Fibroblast of the aortic adventitia (primary cell): ENCODE measurements at places on chromosomes 1 and 21.

GRCh38 chr21:35791541-35792325, 268.6 kb downstream of the SETD4 start:
- DNase-seq: no peak

DNA sequence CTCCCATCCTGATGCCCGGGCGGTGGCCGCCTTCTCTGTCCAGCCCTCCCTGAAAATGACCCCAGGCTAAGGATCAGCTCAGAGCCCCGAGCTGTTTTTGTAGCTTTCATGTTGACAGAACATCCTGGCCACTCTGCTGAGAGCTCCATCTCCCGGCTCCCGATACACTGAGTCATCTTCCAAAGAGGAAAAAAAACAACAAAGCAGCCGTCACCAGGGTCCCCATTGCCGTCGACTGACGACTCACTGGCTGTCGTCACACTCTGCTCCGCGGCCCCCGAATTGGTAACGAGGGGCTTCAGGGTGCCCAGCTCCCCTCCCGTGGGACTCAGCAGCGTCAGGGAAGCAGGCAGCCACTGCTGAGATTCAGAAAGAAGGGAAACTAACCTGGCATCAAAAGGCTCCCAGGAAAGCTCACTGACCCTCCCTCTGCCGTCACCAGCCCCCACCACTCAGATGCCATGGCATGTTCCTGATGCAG, 67.2 kb downstream of the CD46 start:
- DNase-seq: peak; percentile 45

GRCh38 chr1:51203874-51204245, 32.2 kb upstream of the RNF11 start:
- no peak for DNase-seq

- DNase-seq: peak; percentile 75
Measured at GRCh38 chr1:93673163-93673829, 8.3 kb downstream of the BCAR3 start.

- peak; percentile 53 for DNase-seq
Measured at GRCh38 chr1:234589064-234589800, 20.7 kb downstream of the IRF2BP2 start.

GRCh38 chr1:172287208-172287607, 133.3 kb upstream of the C1orf105 start:
- peak; percentile 88 for DNase-seq

- no peak for DNase-seq
Measured at GRCh38 chr1:91024481-91025119, 2.8 kb upstream of the ZNF644 start.

GRCh38 chr21:39114871-39115575, 68.2 kb downstream of the PSMG1 start:
- peak; percentile 89 for DNase-seq

DNA sequence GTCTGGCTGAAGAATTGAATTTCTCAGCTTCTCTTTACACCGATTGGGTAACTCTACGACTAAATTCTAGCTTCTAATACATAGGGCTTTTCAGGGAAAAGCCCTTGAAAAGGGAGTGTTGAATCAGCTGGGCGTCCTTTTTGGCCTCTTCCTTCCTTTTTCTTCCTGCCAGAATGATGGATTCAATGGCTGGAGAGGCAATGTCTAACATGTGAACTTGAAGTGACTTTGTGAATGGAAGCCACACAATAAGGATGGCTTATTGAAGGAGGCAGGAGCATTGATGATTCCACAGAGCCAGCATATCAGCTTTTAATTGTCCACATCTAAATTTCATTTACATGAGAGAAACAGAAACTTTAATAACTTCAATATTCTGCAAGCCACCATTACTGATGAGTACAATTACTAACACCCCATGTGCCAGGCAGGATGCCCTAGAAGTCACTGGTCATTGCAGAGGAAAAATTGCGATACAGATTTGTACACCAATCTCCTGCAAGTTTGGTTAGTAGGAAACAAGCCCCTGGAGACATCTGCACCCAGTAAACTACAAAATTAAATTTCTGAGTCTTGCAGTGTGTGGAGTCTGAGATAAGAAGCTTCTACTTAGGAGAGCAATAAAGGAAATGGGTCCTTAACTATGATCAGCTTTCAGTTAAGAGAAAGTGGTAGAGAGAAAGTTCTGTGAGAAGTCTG, 56.1 kb downstream of the STYXL2 start:
- no peak for DNase-seq

DNA sequence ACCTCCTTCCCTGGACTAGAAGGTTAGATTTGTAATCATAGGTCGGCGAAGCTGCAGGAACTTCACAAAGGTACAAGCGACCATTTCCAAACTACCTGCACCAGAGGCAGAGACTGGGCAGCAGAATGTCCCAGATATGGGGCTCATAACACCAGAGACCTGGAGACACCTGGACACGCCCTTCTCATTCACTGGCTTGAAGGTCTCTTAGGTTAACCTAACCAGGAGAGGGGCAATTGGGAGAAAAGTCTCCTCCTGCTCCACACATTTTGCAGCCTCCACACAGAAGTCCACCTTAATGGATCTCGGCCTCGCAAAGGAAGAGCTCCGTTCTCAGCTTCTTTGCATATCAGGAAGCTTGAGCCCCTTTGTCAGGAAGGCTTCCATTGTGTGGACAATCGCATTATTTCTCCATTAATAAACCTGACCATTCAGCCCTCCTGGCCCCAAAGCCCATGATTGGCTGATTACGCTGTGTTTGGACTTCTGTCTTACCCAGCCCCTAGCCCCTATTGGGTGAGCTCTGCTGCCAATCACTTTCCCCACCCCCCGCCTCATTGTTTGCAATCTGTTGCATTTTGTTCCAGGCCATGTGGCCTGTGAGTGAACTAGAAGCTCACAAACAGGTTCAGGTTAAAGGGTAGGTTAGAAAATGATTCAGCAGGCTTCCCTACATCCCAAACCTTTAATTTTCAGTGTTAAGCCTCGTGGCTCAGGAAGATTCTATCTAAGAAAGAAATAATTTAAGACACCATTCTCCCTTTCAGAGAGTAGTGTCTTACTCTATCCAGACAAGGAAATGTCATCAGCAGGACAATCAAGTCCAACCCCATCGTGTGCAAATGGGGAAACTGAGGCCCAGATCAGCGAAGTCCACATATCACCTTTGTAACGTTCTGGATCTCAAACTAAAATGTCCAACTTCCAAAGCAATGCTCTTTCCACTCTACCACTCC, 2.8 kb downstream of the MYCL start:
- peak; percentile 70 for DNase-seq
